Activated CD4-positive, alpha-beta T cell treated with anti-CD3 and anti-CD28 coated beads for 1 hour (primary cell): ENCODE measurements at places on chromosomes 5 and 9.

- DNase-seq: no peak
Observed at GRCh38 chr9:34988218-34989002, 1.1 kb upstream of the DNAJB5 start.

DNA sequence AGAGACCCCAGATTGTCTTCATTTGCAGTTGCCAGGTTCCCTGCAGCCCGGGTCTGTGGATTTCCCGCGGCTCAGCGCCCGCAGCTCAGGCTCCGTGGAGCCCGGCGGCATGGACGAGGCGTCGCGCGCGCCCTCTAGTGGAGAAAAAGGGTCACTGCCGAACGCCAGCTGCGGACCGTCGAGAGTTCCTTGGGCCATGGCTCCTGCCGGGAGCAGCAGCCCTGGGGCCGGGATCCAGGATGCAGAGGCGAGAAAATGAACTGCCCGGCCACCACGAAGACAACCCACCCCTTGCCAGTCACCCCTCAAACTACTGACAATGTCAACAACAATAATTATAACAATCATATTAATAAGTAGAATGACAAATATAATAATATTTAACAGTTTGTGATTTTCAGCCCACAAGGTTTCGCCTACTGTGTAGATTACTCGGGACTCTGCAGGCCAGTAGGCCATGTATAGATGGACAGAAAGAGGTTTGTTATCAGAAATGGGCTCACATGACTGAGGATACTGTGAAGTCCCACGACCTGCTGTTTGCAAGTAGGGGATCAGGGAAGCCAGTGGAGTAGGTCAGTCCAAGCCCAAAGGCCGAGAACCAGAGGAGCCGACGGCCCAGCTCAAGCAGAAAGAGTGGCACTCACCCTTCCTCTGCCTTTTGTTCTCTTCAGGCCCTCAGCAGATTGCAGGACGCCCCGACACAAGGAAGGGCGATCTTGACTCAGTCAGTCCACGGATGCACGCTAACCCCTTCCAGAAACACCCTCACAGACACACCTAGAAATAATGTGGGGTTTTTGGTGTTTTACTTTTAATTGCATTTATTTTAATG is 43.1 kb downstream of the BOD1 start:
- peak; percentile 47 for DNase-seq

DNA sequence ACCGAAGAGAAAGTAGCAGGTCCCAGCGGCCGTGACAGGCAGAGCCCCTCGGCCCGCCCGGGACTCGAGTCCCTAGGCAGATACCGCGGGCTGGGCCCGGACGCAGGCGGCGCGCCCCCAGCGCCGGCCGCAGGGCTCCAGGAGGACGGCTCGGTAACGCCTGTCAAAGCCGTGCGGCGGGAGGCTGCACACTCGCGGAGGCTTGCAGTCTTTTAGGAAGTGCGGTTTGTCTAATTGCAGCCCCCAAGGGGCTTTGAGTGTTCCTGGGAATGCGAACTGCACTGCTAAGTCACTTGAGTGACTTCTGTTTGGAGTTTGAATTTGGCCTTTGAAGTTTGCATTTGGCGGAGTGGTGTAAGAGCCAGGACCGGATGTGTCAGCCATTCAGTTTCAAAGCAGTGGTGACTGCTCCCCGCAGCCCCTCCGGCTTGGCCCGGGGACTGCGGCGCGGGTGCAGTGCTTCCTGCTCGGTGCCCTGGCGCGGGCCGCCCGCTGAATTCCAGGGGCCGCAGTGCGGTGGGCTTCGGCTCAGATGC is 1.3 kb downstream of the MAP3K1 start:
- peak; percentile 28 for DNase-seq

DNA sequence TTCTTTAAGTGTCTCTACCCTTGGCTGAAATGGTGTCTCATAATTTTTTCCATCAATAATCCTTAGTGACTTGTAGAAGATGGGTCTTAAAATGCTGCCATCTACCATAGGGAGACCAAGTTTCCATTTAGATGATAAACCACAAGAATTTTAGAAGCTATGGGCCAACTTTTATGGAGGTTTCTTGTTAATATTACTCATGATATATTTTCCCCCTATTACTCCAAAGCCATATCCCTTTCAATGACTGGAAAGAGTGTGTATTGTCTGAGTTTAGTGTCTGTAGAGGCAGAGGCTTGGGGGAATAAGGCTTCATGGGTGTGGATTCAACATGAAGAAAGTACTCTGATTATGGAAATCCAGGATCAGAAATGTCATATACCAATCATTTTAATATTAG is 507.3 kb upstream of the TNC start:
- DNase-seq: no peak

DNA sequence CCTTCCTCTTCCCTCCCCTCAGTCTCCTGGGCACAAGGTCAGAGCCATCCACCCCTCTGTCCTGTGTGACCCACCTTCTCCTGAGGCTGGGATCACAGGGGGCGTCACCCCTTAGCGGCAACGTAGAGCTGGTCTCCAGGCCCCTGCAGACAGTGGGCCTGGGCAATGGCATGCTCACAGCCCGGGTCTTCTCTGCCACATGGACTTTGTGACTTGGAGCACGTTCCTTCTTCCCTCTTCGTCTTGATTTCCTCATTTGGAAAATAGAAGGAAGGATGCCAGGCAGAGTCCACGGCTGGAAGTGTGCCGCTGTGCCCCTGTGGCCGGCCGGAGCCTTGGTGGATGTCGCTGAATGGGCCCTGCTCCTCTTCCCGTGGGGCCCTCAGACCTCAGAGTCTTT is 10.0 kb downstream of the RXRA start:
- DNase-seq: no peak

DNA sequence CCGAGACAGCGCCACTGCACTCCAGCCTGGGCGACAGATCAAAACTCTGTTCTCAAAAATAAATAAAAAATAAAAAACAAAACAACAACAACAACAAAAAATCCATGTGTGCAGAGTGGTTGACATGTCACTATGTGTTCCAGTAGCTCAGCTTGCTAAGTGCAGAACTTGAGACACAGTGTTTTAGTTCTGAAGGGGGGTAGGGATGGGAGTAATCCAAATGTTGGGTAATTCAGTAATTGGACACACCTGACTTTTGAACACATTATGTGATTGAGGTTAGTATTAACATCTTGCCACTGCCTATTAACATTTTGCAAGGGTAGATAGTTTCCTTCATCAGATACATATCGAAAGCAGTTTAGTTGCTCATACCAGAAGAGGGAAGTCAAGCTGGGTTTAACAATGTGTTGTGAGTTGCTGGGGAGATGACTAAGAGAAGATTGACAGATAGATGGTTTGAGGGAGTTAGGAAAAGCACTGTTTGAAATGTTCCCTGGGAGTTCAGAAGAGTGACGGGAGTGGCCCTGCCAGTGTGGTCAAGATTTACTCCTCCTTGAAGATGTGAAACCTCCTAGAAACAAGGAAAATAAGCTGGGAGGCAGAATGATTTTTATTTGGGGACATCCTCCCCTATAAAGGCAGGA is 928 bp downstream of the HACD4 start:
- DNase-seq: no peak
